ENCODE measurements at places on chromosomes 5 and 9.

GRCh38 chr9:133073086-133074014 is 11.6 kb downstream of the CEL start:
- DNase-seq, result no peak

GRCh38 chr5:154583671-154584177 is 105.7 kb upstream of the HAND1 start:
- no peak for DNase-seq

GRCh38 chr9:82090046-82090445 is 101.5 kb downstream of the SPATA31D1 start:
- no peak for DNase-seq

- no peak for DNase-seq
Measured at GRCh38 chr9:89608641-89609335, 4.0 kb downstream of the GADD45G start.

DNA sequence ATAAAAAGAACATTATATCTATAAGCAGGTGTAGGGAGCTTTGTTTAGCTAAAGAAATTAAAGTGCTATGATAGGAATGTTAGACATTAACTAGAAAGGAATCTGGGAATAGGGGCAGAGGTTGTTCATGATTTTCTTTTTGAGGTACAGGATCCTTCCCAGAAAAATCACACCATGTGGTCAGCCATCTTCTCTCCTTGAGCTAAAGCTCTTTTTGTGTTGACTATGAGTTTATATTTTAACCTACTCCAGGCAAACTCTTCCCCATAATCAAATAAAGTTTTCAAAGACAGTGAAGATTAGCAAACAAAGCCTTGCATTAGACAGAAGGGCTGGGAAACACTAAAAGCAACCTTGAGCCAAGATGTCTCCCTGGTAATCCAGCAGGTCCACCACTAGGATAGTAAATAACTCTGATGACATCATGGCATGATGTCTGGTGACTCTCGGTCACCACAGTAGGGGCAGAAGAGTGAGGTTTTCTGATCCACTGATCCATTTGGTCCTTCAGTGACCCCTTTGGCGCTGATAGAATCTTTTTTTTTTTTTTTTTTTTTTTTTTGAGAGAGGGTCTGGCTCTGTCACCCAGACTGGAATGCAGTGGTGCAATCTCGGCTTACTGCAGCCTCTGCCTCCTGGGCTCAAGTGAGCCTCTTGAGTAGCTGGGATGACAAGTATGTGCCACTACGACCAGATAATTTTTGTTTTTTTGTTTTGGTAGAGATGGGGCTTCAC is 30.6 kb upstream of the IL6ST start:
- no peak for DNase-seq

DNA sequence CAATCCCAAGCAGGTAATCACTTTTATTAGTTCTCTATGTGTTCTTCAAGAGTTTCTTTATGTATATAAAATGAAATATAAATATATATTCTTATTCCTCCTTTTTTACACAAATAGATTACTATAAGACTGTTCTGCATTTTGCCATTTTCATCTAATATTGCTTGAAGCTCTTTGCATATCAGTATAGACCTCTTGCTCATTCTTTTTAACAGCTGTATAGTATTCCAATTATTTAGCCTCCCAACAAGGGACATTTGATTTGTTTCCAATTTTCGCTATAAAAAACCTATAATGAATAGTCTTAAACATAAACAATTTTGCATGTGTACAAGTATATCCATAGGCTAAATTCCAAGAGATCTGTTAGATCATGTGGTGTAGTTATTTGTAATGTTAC is 25.2 kb downstream of the CETN3 start:
- DNase-seq, result no peak

All from CD4-positive, alpha-beta T cell treated with Interferon alpha-2 for 1 hour (primary cell).